ENCODE measurements at places on chromosomes 1 and 21. TPM values are rescaled to one million over a fixed set of nuclear protein-coding genes. Genes with fewer than 3 reads are reported as not detected.

The MYBPH gene
- total RNA-seq: not detected

DNA sequence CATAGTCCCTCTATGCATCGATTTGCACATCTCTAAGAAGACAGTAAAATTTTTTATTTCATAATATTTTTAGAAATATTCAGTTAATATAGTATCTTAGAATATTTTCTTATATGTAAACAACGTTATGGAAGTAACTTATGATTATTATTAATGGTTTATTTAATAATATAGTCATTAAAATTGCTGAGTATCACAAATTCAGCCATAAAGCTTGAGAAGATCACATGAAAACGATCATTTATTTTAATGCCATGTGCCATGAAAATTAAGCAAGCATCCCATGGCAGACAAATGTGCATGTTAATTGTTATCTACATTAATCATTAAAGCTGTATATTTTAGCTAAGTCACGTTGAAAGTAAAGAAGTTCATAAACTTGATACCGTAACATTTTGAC, 907.1 kb downstream of the KCNT2 start:
- DNase-seq: no peak

DNA sequence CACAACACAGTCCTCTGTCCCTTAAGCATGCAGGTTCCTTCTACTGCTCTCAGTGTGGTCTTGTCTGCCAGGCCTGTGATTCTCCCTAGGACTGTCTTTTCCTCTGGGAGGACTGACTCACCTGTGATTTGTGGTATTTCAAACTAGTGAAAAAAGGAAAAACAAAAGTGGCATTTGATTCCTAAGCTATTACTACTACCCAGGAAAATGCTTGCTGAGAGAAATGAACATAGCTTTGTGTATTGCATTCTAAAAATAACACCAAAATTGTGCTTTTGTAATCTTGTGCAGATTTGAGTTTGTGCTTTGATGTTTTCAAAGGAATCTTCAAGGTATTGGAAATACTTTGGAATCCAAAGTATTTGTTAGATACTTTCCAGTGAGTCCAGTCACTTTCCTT, 57.0 kb downstream of the GPR161 start:
- DNase-seq: no peak

DNA sequence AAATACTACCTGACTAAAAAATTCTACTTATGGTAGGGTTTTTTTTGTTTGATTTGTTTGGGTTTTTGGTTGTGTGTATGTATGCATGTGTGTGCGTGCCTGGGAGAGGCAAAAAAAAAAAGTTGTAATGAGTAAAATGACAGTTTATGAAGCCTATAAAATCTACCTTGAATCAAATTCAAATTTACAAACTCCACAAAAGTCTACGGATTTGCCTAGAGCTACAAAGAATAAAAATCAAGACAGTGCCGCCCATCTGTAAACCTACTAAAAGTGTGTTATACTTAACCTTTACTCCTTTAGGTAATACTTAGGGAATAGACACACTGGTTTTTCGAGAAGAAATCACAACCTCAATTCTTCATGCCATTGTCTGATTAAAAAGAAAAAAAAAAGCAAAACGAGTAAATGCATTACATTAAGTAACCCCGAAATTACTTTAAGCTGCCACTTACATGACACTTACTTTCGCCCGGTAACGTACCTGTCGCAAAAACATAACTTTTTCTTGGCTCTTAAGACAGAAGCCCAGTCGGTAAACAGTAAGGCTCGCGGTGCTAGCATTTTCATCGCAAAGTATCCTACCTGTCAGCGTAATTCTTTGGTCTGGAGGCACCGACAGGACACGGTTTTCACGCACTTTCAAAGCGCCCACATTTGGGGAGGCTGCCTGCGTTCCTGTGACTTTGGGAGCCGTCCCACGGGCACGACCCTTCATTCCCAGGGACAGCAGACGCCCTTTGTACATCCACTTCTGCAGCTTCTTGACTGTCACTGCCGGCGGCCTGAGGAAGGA, 951 bp downstream of the SYDE2 start:
- peak; percentile 12 for DNase-seq

GRCh38 chr1:205585835-205586785, 45.7 kb downstream of the ELK4 start:
- DNase-seq: no peak

DNA sequence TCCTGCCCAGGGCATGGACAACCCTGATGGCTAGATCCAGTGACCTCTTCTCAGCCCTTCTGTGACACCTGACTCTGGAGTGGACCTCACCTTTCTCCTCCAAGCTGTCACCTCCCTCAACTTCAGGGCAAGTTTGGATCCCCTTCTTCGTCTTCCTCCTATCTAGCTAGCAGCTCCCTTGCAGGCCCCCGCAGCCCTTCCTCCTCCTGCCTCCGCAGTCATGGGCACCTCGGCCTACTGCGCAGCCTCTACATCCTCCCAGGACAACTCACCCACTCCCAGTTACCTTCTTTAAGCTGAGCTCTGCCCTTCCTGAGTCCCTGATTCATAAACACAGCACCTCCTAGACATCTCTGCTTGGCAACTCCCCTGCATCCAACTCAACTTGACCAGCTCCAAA, 61.3 kb upstream of the ID3 start:
- DNase-seq: no peak

The PPIH gene
- 22.6 TPM for total RNA-seq

DNA sequence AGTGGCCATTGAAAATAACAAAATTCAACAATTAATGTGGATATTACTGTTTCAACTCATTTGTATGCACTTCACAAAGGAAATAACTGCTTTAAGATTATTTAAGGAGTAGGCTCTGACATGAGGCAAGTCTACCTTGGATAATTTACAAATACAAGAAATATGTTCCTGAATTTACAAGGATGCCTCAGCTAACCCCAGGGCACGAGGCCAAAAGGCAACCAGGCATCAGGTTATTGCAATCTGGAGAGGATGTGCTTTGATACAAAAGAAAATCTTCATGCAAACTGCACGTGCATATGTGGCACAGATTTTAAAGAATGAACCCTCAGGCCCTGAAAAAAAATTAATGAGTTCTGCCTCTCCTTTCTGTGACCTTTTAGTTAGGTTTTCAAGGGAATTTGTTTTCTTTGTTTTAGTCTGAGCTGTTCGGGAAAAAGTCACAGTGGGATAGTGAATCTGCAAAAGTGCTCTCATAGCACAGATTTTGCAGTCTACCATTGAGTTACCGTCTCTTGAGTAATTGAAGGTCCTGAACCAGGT, 1304.2 kb upstream of the ADGRL4 start:
- no peak for DNase-seq

The ISG20L2 gene
- total RNA-seq: 8.7 TPM

DNA sequence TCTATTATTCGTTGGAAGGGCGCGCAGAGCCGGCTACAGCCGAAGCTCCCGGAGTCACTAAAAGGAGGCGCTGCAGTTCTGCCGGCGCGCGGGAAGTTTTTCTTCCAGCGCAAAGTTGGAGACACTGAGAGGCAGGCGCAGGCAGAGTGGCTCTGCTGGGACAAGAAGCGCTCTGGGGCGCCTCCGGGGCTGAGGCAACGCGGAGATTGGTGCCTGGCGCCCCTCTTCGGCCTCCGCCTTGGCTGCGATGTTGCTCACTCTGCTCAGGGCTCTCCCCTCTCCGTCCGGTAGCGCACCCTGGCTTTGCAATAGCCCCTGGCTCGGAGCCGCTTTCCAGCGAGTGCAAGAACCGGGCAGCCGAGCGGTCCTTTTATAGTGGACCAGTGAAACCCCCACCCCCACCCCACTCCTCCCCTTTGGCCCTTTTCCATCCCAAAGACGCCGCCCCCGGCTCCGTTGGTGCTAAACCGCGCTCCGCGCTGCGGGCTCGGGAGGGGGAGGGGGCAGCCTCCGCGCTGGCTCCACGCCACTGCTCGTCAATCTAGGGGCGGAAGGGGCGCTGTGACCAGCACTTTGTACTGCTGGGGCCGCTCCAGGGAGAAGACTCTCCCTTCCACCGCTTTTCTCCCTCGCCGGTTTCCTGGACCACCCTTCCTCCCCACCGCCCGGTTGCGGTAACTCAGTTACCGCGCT, at the start of gene ADAMTS1:
ADAMTS1 (minus strand) TSS at position 344 of the 693 bp plus-strand sequence. CDS start 455 bp downstream, outside the sequence.
- peak; percentile 66 for DNase-seq

The IQGAP3 gene
- total RNA-seq: 7.3 TPM

DNA sequence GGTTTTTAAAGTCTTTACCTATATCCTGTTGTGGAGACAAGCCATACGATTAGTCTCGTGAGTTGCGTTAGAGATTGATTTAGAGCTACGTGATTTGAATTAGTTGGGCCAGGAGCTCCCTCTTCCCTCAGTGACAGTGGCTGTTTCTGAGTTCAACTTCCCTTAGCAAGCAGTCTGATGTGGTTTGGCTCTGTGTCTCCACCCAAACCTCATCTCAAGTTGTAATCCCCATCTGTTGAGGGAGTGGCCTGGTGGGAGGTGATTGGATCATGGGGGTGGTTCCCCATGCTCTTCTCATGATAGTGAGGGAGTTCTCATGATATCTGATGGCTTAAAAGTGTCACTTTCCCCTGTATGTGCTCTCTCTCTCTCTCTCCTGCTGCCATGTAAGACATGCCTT, 192.9 kb upstream of the PTGFR start:
- no peak for DNase-seq

GRCh38 chr1:21818656-21819055, 6.6 kb downstream of the LDLRAD2 start:
- peak; percentile 74 for DNase-seq

GRCh38 chr21:30463713-30464112, 16.5 kb downstream of the KRTAP19-1 start:
- DNase-seq: no peak

DNA sequence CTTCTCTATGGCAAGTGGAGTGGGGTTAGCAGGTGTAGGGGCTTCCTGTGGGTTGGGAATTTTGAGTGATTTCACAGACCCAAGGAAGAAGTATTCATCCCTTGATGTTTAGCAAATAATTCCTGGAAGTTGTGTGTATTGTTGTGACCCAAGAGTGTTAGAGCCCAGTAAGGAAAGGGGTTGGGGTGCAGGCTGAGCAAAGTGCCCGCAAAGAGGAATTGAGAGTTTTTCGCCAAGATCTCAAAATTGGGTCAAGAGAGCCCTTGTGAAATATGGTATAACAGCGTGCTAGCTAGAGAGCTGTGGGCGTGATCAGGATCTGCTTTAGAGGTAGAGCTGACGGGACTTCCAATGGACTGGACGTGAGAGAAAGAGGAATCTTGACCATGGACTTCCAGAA, 73.0 kb upstream of the LAPTM5 start:
- DNase-seq: no peak

Measured in dermis blood vessel endothelial cell (primary cell).